ENCODE measurements at places on chromosomes 7 and 10. TPM values are rescaled to one million over a fixed set of nuclear protein-coding genes. Genes with fewer than 3 reads are reported as not detected.

The SORCS1 gene
- total RNA-seq: 0.09 TPM

The CDHR3 gene
- 10.5 TPM for total RNA-seq

The KCNH2 gene
- 0.33 TPM for total RNA-seq

The FAM25A gene
- not detected for total RNA-seq

The MRPS17 gene
- 10.6 TPM for total RNA-seq

The SLF2 gene
- 18.8 TPM for total RNA-seq

The PRSS37 gene
- not detected for total RNA-seq

The HECW1 gene
- total RNA-seq: 0.05 TPM

The NOLC1 gene
- 23.8 TPM for total RNA-seq

Measured in liver (tissue), 10 donors.